ENCODE measurements at places on chromosomes 6 and 20.

DNA sequence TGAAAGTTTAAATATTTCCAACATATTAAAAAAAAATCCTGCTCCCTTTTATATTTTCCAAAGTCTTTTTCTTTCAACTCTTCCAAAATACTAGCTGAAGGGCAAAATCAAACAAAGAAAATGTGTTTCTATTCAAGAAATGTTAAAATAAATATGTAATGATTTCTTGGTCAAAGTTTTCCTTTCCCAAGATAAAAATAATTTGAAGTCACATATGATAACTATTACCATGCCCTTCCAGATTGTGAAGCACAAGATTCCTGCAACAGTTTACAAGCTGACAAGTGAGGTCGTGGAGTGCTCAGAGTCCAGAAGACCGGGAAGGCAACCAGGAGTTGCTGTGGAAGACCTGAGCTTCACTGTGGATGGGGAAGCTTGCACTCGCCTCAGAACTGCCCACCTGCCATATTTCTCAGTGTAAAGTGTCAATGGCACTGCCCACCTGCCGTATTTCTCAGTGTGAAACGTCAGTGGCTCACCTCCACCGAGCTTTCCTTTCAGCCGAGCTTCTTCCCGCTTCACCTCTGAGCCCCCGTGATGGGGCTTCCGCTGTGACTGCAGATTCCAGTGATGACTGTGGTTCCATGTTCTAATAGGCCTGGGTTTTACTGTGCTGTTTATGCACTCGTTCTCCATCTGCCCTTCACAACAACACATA lies 160.5 kb downstream of the THBS2 start:
- no peak for DNase-seq

DNA sequence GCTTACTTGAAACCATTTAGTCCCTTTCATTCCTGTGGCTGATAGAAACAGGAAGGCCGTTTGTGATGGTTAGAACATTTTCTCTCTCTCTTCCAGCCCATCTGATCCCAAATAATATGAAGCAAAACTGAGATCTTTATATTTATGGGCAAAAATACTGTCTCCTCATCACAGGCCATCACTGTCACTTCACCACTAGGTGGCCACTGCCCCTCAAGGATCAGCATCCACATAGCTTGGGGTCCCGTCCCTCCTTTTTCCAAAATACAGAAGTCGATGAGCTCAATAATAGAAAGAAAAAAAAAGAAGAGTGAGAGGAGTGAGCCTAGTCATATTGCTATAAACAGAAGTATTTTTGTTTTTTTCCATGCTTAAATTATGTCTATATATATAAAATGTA lies 46.4 kb upstream of the LAMP5 start:
- no peak for DNase-seq

DNA sequence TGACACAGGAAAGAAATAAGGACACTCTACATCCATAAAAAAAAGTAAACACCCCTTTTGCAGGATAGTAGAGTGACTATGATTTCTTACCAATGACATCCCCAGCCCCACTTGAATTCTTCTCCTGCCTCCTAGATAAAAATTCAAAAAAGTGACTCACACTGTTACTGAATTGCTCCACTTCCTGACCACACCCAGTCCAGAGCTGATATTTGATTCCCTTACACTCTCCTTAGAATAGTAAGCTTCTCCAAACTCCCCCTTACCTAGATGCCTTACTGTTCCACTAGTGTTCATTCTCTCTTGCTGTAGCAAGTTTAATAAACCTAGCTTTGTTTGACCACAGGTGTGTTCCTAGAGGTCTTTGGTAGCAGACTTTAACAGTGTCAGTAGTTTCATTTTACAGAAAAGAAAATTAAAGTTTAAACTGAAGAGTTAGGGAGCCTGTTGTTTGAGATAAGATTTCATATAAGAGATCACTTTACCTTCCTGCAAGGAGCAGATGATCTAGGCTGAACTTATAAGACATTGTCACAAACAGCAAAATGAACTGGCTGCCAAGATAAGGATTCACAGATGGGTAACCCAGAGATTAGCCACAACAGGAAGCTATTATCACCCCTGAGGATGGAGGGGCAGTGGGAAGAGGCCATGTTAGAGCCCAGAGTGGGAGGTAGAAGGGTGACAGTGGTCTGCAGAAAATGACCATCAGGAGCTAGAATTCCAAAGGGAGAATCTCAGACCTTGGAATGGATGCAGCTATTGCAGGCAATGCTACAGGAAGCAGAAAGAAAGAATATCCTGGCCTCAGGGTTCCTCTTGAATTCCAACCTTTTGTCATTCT lies 28.4 kb upstream of the BTN3A2 start:
- peak; percentile 62 for DNase-seq

GRCh38 chr20:3654326-3655130 lies 8.7 kb downstream of the GFRA4 start:
- no peak for DNase-seq

- peak; percentile 89 for DNase-seq
Measured at GRCh38 chr20:51586005-51586440, 43.5 kb upstream of the NFATC2 start.

GRCh38 chr20:23702021-23702420 lies 13.2 kb upstream of the CST4 start:
- DNase-seq, result peak; percentile 11

GRCh38 chr6:14373648-14374437 lies 256.3 kb downstream of the CD83 start:
- DNase-seq, result no peak

- peak; percentile 93 for DNase-seq
Measured at GRCh38 chr6:48826901-48827701, 636.0 kb downstream of the MMUT start.

DNA sequence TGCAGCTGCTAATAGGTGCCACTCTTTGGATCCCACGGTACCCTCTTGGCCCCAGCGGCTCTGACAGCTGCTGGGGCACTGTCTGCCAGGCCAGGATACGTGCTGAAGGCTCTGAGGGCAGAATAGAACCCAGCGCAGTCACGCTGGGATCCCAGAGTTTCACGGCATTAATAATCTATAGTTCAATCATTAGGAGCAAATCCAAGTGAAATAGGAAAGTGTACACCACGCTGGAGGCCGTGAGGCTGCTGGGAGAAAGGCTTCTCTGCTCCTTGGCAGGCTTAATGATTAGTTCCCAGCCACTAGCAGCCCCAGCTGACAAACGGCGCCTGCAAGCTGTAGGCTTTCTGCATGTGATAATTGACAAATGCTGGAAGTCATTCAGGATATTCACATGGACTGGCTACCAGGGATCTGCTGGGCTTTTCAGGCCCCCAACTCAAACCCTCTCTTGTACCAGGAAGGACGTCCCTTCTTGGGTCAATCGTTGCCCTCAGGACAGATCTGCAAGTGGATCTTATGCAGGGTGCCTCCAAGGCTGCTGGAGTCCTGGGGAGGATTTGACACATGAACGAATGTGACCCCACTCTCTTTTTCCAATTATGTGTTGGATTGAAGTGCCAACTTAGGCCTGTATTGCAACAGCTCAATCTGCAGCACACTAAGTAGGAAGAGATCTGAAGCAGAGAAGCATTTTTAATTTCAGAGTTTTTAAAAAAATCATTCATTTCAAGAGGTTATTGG lies 50.1 kb upstream of the INSM1 start:
- DNase-seq, result no peak

DNA sequence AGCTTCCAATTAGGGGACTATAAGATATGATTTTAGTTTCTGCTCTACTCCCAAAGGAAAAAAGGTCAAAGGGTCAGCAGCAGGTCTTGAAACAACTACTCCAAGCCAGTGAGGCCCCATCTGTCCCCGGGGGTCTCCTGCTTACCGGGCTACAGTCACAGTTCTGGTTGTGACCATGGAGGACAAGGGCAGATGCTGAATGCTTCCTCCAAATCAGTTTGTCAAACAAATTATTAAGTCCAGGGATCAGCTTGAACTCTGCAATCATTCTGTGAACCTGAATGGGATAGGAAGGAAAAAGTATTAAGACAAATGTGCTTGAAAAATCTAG lies 60.2 kb downstream of the MYH7B start:
- DNase-seq, result no peak

DNA sequence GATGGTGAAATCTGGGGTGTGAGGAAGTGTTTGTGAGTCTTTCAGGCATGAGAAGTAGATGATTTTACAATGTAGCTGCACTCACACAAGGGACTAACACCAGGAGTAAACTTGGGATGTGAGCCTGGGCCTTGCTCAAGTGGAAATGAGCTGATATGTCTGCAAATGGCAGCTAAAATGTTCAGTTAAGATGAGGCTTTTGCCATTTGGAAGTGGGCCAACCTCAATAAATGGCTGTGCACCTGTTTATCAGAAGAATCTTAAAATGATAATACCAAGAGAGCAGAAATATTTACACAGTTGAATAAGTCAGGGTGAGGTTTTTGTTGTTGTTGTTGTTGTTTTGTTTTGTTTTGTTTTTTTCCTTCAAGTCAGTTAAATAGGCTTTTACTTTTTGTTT lies 25.7 kb upstream of the KLHL31 start:
- no peak for DNase-seq

DNA sequence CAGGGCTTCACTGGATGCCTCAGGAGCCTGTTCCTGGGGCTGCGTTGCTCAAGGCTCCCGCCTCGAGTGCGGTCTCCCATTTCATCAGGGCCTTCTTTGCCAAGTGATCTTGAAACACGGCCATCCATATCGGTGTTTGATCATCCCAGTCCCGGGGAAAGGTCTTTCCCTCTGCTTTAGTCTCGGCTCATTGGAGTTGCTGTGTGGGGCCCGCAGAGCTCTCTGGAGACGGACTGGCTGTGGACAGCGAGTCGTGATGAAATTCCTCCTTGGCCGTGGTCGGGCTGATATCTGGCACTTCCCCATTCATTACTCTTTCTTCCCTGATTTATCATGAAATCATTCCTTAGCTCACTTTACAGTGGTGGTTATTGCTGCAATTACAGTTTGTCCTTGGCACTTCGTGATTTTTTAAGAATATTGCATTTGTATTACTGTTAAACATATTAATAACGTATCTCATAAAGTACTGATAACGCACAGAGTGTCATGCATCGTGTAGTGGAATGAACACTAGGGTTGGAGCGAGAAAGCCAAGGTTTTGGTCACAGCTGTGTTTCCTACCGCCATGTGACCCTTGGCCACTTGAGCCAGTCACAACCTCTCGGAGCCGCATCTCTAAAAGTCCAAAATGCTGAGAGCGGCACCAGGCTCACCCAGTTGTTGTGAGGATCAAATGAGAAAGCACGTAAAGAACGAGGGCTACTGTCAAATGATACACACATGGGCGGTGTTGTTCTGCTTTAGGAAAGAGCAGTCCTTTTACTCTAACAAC lies 71.8 kb downstream of the MTHFD1L start:
- DNase-seq, result no peak

- DNase-seq, result peak; percentile 46
Measured at GRCh38 chr6:139732451-139732850, 358.0 kb upstream of the CITED2 start.

DNA sequence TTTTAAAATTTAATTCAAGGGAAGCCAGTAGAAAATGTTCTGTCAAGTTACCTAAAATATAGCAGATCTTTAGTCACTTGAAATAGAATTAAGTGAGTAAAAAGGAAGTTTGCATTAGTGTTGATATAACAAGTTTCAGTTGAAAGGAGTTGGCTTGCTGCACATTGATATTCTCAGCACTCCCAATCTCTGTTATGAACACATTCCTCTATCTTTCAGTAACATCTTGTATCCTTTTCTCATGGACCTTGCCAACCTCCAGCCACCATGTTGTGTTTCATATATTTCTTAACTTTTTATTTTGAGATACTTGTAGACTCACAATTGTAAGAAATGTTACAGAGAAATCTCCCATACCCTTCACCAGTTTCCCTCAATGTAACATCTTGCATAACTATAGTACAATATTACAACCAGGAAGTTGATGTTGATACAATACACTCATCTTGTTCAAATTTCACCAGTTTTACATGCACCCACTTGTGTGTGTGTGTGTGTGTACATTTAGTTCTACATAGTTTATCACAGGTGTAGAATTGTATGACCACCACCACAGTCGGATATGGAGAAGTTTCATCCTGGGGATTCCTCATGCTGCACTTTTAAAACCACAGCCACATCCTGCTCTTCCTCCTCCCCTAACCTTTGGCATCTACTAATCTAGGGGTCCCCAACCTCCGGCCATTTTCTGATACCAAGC lies 20.2 kb upstream of the PAQR8 start:
- no peak for DNase-seq

GRCh38 chr6:124131779-124132178 lies 328.1 kb downstream of the NKAIN2 start:
- DNase-seq, result no peak

DNA sequence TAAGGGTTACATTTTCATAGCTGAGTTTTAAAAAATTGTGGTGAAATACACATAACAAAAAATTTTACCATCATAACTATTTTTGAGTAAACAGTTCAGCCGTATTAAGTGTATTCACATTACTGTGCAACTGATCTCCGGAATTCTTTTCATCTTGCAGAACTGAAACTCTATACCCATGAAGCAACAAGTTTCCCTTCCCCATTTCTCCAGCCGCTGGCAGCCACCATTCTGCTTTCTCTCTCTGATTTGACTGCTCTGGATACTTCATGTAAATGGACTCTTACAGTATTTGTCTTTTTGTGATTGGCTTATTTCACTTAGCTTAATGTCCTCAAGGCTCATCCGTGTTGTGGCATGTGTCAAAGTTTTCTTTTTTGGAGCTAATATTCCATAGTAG lies 341.6 kb downstream of the QKI start:
- DNase-seq, result no peak

DNA sequence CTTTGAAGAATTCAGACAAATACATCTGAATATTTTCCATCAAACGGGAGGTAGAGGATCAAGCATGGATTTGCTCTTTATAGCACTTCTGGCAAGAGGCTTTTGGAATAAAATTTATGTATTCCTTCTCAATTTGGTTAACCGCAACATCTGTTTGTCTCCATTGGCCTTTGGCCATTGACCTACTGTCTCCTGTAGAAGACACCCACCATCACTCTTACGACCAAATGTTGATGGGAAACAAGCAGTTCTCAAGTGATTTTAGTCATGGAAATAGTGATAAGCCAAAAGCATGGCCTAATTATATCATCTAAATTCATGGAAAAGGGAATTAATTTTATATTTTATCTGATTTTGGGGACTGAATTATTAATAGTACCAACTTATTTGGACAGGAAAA lies 591.9 kb downstream of the CD109 start:
- no peak for DNase-seq

GRCh38 chr6:39585641-39586040 lies 139.6 kb downstream of the KIF6 start:
- no peak for DNase-seq
